ENCODE measurements at places on chromosomes 1 and 21.

GRCh38 chr1:35188578-35189392 is 4.2 kb downstream of the SFPQ start:
- DNase-seq = no peak

DNA sequence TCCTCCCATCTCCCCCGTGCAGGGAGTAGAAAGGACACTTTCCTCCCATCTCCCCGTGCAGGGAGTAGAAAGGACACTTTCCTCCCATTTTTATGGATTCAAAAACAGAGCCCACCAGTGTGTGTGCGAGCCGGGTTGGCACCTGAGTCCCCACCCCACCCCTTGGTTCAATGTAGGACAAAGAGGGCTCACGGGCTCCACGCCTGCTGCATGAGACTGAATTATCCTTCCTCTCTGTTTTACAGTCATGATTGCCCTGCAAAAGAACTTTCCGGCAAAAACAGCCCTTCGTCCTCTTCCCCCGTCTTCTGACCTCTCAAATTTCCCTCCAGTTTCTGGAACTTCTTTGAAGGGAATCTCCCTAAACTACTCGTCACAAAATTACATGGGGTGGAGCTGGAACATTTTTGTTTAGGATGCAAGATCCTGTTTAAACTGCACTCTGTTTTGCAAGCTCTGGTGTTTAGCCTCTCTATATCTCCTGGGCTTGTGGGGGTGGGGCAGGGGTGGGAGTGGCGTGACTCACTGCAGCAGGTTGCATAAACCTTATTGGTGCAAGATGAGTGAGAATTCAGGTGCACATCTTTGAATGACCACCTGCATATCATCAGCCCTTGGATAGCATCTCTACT is 99.8 kb downstream of the PSMG1 start:
- no peak for DNase-seq

DNA sequence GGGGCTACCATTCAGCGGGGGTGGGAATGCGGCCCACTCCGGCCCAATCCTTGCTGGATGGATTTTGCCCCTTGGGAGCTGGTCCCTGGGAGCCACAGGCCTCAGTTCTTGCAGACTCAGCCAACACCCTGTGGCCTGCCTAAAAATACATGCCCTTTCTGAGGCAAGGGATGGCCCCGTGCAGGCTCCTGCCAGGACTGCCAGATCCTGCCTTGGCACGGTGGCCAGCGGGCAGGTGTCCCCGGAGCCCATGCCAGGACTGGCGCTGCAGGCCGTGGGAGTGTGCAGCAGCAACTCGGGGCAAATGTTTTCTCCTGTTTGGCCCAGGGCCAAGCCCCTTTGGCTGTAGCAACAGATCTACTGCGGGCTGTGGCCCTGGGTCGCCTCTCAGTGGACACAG is 1.6 kb upstream of the PANK4 start:
- no peak for DNase-seq

GRCh38 chr1:92030656-92031107 is 897 bp downstream of the EPHX4 start:
- no peak for DNase-seq

- DNase-seq = peak; percentile 14
Measured at GRCh38 chr1:151006327-151007052, at the start of gene MINDY1. MINDY1 (minus strand) TSS chr1:151006902; CDS start chr1:151002617, 4,285 bp downstream.
